ENCODE measurements at places on chromosomes 7 and 10. TPM values are rescaled to one million over a fixed set of nuclear protein-coding genes. Genes with fewer than 3 reads are reported as not detected.

GRCh38 chr10:57979491-57979890 is 288.2 kb downstream of the IPMK start:
- DNase-seq: no peak

TPK1 gene
- 14.3 TPM for total RNA-seq

GIMAP4 gene
- total RNA-seq: 18.9 TPM

AFAP1L2 gene
- 24.3 TPM for total RNA-seq

FBXO24 gene
- total RNA-seq: 0.71 TPM
